HL-60 (cell line): ENCODE measurements at places on chromosomes 7 and 10.

DNA sequence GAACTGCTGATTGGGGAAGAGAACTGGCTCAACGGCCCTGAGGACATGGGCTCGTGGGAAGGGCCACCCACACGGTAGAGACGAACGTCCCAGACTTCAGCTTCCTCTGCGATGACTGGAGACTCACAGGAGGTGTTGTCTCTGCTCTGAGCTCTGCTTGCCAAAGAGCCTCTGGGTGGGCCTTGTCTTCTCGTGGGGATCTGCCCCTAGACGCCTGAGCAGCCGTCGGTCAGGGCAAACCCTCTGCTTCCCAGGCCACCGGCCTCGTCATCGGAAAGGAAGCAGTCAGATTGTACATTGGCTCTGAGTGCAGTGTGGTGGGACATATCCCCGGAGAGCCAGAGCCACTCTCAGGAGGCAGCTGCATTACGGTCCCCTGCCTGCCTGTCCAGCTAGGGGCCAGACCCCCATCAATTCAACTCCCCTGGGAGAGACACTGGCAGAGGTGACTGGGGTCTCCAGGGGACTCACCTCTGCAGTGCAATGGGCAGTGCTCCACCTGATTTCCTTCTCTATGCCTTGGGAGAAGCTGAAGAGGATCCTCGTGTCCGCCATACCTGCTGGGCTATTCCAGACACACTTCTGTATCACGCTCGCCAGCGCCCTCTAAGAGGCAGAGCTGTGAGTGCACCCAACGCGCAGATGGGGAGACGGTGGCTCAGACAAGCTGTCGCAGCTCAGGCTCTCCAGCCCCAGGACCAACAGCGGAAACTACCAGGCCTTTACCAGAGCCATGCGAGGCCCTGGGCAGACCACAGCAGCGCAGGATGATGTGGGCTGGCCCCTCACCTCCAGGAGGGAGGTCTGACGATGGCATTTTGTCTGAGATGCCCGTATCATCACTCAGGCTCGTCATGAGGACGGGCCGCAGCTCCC lies 227.4 kb downstream of the TCERG1L start:
- no peak for DNase-seq

- DNase-seq: no peak
These were observed 592.5 kb downstream of the KCNMA1 start for GRCh38 chr10:77045085-77045484.

- no peak for DNase-seq
These were observed 116.5 kb upstream of the EEPD1 start for GRCh38 chr7:36036590-36036989.

GRCh38 chr10:120335553-120335952 lies 121.5 kb upstream of the PLPP4 start:
- DNase-seq: no peak

- no peak for DNase-seq
These were observed 79.4 kb upstream of the C1GALT1 start for GRCh38 chr7:7102906-7103305.

GRCh38 chr7:1054861-1055450 lies 10.6 kb downstream of the GPR146 start:
- peak; percentile 78 for DNase-seq

- no peak for DNase-seq
These were observed 75.9 kb downstream of the ELMO1 start for GRCh38 chr7:37372750-37373149.

DNA sequence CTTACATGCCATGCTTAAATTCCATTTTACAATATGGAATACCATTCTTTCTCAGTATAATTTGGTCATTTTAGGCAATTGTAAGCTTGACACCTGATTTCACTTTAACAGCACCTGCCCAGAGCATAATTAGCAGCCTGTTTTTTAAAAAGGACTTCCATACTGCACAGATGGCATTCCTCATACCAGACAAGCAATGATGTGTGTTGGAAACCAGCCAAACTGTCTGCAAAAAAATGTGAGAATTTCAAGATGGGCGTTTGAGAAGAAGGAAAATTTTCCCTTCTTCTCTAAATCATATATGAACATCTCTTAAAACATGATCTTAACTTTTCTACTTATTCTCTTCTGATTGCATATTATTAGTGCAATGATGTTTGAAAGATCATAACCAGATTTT lies 40.4 kb upstream of the AGMO start:
- DNase-seq: no peak

- DNase-seq: no peak
These were observed 61.5 kb downstream of the CPVL start for GRCh38 chr7:29084832-29085231.

DNA sequence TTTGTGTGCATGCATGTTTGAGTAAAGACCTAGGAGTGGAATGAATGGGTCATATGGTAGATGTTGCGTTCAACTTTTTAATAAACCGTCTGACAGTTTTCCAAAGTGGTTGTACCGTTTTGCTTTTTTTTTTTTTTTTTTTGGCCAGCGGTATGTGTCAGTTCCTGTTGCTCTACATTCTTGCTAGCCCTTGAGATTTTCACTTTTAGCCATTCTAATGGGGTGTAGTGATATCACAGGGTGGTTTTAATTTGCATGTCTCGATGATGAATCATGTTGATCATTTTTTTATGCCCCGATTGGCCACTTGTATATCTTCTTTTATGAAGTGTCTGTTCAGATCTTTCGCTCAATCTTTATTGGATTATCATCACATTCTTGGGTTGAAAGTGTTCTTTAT lies 320.7 kb downstream of the CAMK1D start:
- DNase-seq: no peak

DNA sequence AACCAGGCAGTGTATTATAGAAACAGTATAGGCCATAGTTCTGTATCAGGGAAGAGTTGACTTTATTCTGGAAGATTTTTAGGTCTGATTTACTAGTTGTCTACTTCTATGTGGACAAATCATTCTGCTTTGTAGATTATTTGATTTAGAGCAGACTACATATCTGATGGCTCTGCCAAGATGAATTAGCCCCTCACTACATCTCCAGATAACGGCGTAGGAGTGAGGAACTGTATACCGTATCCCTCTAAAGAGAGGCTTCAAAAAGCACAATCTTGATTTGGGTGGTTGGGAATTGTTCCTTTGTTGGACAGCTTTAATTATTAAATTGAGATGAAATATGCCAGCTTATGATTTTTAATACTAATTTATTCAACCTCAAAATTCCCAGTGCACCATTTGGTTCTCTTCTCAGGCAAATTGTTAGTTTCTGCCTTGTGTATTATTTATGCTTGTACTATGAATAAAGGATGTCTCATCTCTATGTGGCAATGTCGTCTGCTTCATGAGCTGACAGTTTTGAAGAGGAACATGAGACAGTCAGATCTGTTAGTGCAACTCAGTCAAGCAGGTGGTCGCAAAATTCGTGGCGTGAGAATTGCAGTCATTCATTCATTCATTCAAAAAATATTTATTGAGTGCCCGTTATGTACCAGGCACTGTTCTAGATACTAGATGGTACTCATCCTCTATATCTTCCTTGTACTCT lies 422.8 kb downstream of the EXOC4 start:
- DNase-seq: no peak

GRCh38 chr7:109529712-109530111 lies 960.0 kb downstream of the DNAJB9 start:
- no peak for DNase-seq
